ENCODE measurements at places on chromosomes 3 and 15.

DNA sequence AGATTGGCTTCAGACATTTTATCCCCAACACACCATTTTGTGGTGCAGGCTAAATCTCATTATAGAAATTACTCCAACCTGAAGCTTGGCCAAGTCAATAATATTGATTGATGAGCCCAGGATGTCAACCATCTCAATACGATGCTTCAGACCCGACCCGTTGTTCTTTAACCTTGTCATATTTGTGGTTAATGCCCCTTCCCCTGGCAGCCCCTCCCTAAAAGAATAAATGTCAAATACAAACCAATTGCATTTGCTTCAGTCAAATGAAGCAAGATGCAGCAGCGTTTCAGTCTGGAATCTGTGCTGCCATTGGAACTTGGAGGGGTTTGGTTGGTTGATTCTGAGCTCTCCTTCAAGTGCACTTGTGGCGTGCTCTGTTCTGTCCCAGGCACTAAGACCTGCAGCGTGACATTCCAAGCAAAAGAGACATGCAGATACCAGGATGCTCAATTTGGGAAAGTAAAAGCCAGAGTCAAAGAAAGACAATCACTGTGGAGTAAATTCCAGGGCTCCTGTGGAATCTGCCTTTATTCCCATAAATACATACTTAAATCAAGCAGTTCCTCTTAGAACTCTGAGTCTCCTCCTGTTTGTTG is 23.8 kb upstream of the PSMD6 start:
- no peak for DNase-seq

- DNase-seq = no peak
Observed at GRCh38 chr15:73784291-73784690, 31.1 kb upstream of the INSYN1 start.

- no peak for DNase-seq
Observed at GRCh38 chr3:86986671-86987420, 4.1 kb downstream of the VGLL3 start.

- no peak for DNase-seq
Observed at GRCh38 chr3:42001777-42002176, 39.9 kb upstream of the ULK4 start.

DNA sequence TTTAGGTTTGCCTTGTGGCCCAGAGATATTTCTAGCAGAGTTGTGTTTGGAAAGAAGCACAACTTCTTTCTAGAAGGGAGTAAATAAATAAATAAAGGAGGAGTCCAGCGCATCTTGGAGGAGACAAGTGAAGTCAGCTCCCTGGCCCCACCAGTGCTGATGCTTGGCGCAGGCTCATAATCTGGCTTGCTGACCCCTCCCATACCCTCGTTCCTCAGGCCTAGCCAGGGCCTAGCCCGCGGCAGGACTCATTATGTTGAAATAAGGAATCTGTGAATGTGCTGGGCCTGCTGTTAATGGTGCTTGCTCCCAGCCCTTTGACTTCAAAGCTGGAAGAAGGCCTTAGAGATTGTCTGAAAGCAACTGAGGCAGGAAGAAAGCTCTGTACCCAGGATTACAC is 3.1 kb downstream of the ZNF710 start:
- no peak for DNase-seq

GRCh38 chr3:53147151-53147902 is 13.7 kb upstream of the PRKCD start:
- DNase-seq = no peak

GRCh38 chr15:50970524-50970923 is 62.0 kb downstream of the AP4E1 start:
- no peak for DNase-seq

DNA sequence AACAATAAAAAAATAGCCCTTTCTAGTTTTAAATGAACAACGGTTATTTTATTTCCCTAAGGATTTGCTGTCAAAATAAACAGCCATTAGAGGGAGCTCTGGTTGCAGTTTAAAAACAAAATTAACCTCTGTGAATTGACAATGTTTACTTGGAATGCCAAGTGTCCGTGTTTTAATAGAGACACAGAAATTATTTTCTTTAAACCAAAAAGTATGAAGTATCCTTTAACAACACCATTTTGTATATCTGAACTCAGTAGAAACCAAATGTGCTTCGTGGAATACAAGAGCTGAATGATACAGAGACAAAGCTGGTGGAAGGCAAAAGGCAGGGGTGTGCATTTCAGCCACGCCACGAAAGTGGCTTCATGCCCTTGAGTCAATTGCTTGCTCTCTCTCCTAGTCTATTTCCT is 74.4 kb downstream of the MOBP start:
- no peak for DNase-seq

- no peak for DNase-seq
Observed at GRCh38 chr3:38576131-38576525, 73.4 kb downstream of the SCN5A start.

DNA sequence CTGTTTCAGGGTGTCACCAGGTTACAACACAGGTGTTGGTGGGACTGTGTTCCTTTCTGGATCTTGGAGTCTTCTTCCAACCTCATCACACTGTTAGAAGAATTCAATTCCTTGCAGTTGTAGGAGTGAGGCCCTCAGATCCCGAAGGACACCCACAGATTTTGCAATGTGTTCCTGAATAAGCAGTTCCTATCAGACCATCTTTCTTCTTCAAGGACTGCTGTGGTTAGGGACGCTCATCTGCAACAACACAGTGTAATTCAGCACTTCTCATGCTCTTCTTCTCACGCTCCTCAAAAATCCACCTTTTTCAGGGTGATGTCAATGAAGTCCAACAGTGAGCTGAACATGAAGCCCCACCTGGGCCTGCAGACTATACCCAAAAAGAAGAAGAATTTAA is 18.8 kb downstream of the TM2D3 start:
- no peak for DNase-seq

GRCh38 chr15:86002444-86002843 is 77.2 kb upstream of the AGBL1 start:
- no peak for DNase-seq

- no peak for DNase-seq
Observed at GRCh38 chr15:41860049-41860828, 21.6 kb downstream of the PLA2G4B start.

GRCh38 chr3:7630925-7631324 is 770.0 kb downstream of the GRM7 start:
- DNase-seq = no peak

DNA sequence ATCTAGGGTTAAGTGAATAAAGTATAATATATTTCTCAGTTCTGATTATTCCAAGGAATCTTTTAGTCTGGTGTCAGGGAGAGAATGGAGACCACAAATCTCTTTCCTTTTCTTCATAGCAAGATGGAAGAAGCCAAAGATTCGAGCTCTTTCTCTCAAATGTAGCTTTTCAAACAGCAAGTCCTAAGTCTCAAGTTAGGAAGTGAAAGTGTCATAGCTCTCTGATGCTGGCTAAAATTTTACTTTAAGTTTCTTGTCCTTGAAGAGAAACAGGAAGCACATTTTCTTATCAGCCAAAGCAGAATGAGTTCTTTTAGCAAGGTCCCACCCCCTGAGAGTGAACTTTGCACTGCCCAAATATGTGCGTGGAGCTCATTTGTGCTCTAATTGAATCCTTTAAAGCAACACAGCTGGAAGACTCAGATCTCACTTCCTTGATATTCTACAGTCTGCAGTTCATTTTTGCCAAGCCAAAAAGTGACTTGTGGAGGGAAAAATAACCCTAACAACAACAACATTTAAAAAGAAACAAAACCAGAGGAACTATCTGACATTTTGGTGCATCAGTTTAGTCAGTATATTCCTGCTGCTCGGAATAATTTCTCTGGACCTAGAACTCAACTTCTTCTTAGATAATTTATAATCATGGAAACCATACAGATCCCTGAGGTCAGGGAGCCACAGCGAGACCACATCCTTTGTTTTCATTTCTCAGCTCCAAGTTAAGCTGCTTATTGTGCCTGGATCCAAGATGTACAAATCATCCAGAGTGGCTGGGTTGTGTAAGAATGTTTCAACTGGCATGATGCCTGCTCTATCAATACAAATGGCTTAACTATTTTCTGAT is 238.7 kb upstream of the P2RY1 start:
- DNase-seq = no peak

GRCh38 chr15:42037656-42038055 is 16.8 kb upstream of the PLA2G4E start:
- no peak for DNase-seq

- no peak for DNase-seq
Observed at GRCh38 chr15:98169551-98169950, 209.0 kb downstream of the ARRDC4 start.

- peak; percentile 63 for DNase-seq
Observed at GRCh38 chr15:40338041-40338657, 2.6 kb downstream of the CCDC9B start.

DNA sequence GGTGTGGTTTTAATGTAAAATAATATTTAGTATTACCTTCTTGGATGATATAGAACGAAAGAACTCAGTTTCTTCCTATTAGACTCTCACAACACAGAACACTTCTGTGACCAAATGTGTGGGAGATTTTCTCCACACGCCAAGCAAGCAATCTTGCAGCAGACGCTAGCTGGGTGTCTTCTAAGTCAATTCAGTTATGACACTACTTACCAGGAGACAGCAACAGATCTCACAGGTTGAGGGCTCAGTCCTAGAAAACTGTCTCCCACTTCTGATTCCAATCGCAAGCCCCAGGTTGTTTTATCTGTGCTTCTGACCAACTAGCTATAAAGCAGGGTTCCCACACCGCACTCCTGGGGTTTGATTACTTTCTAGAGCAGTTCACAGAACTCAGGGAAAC is 41.2 kb downstream of the HERC1 start:
- DNase-seq = no peak

DNA sequence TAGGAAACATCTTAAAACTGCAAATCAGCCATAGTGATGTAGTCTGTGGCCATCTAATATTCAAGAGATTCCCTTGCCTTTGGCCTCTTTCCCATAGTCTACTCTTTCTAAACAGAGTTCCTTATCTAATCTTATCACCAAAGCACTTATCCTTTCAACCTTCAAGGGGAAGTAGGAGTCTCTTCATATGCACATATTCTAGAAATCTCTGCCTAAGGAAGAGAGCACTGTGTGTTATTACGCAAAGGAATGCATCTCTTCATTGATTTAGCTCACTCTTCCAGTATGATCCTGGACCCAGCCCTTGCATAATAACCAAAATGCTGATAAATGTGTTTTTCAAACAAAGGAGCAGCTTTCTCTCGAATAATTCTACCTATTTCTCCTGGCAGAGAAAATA is 253.7 kb upstream of the TPRG1 start:
- no peak for DNase-seq

DNA sequence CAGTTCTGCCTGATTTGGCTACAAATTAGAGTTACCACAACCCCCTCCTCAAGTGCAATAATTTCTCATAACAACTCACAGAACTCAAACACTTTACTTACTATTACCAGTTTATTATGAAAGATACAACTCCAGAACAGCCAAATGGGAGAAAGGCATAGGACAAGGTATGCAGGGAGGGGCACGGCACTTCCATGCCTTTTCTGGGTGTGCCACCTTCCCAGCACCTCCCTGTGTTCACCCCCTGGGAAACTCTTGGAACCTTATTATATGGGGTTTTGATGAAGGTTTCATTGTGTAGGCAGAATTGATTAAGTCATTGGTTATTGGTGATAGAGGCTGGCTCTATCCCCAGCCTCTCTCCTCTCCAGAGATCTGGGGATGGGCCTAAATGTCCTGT is 66.6 kb upstream of the RAP2B start:
- no peak for DNase-seq

GRCh38 chr3:13012221-13012691 is 61.0 kb downstream of the IQSEC1 start:
- DNase-seq = peak; percentile 39

DNA sequence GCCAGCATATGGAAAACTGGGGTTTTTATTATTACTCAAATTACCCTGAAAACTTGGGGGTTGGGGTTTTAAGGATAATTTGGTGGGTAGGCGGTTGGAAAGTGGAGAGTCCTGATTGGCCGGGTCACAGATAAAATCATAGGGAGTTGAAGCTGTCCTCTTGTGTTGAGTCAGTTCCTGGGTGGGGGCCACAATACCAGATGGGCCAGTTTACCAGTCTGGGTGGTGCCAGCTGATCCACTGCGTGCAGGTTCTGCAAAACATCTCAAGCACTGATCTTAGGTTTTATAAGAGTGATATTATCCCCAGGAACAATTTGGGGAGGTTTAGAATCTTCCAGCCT is 4.9 kb upstream of the ZNF662 start:
- no peak for DNase-seq

- DNase-seq = no peak
Observed at GRCh38 chr3:172341482-172342059, 106.7 kb downstream of the GHSR start.

DNA sequence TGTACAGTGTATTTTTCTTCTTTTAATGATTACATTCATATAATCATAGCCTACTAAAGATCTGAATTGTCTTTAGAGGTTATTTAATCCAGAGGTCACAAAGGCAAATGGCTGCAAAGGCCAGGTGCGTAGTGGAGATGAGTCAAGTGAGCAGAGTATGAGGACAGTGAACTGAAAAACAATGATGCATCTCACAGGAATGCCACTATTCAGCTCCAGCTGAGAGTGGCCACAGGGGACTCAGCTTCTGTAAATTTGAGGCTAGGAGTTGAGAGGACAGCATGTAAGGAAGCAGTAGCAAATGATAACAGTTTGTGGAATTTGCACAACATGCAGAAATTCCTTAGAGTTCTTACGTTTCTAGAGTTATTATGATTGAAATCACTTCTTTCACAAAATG is 50.4 kb downstream of the COL6A5 start:
- DNase-seq = no peak

DNA sequence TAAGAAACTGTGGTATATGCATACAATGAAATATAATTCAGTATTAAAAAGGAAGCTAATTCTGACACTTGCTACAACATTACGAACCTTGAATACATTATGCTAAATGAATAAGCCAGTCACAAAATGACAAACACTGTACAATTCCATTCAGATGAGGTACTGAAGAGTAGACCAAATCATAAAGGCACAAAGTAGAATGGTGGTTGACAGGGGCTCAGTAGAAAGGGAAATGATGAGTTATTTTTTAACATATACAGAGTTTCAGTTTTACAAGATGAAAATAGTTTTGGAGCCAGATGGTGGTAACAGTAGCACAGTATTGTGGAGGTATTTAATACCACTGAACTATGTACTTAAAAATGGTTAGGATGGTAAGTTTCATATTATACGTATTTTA is 254.6 kb upstream of the RBMS3 start:
- DNase-seq = no peak

GRCh38 chr15:39310633-39311032 is 270.2 kb upstream of the THBS1 start:
- no peak for DNase-seq

- no peak for DNase-seq
Observed at GRCh38 chr15:64858021-64858575, 16.4 kb downstream of the PLEKHO2 start.

GRCh38 chr15:23422946-23423708 is 23.9 kb downstream of the GOLGA6L2 start:
- no peak for DNase-seq

GRCh38 chr3:184373422-184373821 is 4.6 kb downstream of the THPO start:
- no peak for DNase-seq

- DNase-seq = no peak
Observed at GRCh38 chr15:31398677-31399301, 72.2 kb downstream of the KLF13 start.

GRCh38 chr15:92411256-92411655 is 17.6 kb downstream of the ST8SIA2 start:
- DNase-seq = no peak
